ENCODE measurements at places on chromosomes 7 and 10. TPM values are rescaled to one million over a fixed set of nuclear protein-coding genes. Genes with fewer than 3 reads are reported as not detected.

The GPR158 gene
- total RNA-seq, result 0.27 TPM

The GPR26 gene
- total RNA-seq, result not detected

The DNAJB9 gene
- total RNA-seq, result 19.1 TPM

The PRPS1L1 gene
- not detected for total RNA-seq

The LRRC17 gene
- 5.8 TPM for total RNA-seq

The TMEM236 gene
- 99.1 TPM for total RNA-seq

The EPHA1 gene
- 52.5 TPM for total RNA-seq

The AVPI1 gene
- total RNA-seq, result 15.7 TPM

Measured in Peyer's patch (tissue), 4 donors.